GM12878 (cell line): ENCODE measurements at places on chromosomes 5 and 9. TPM values are rescaled to one million over a fixed set of nuclear protein-coding genes. Genes with fewer than 3 reads are reported as not detected.

DNA sequence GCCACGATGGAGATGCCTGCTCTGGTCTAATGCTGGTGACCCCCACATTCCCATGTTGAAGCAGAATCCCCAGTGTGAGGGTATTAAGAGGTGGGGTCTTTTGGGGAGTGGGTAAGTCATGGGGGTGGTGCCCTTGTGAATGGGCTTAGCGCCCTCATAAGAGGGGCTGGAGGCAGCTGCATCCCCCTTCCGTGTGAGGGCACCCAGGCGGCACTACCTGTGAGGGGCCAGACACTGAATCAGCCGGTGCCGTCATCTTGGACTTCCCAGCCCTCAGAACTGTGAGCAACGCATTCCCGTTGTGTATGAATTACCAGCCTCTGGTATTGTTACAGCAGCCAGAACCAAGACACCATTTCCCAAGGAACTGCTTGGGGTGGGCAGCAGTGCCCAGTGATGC lies 27.0 kb upstream of the RNF130 start:
- H3K4me1 ChIP-seq: no peaks in the 10 kb centered on the region
- H3K4me3 ChIP-seq: no peak overlapping the region
- no peaks in the 10 kb centered on the region for H3K27me3 ChIP-seq

IRX4 gene
- not detected in 2 replicates for total RNA-seq

GRM6 gene
- not detected in 2 replicates for total RNA-seq

TPPP gene
- 0.03 TPM in 1 of 2 replicates, not detected in the other for total RNA-seq

SLCO6A1 gene
- total RNA-seq: not detected in 2 replicates
